Ecto neural progenitor cell (in vitro differentiated cells): ENCODE measurements at places on chromosomes 12 and 14.

DNA sequence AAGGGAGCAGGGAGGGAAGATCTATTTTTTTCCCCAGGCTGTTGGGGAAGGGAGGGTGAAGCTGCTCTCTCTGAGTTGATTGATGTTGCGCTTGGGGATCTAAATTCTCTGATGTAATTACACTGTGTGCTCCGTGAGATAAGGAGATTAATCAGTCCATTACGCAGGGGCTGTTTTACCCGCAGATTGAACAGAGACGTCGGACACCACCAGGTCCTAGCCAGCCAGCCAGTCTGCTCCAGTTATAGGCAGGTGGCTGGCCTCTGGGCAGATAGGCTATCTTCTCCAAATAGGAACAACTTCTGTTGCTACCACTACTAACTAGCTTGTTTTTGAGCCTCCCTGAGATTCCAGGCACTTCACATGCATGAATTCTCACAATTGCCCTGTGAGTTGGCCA is 91.1 kb downstream of the SRRM4 start:
- no peak for DNase-seq

GRCh38 chr12:18868717-18869116 is 130.8 kb downstream of the CAPZA3 start:
- no peak for DNase-seq

DNA sequence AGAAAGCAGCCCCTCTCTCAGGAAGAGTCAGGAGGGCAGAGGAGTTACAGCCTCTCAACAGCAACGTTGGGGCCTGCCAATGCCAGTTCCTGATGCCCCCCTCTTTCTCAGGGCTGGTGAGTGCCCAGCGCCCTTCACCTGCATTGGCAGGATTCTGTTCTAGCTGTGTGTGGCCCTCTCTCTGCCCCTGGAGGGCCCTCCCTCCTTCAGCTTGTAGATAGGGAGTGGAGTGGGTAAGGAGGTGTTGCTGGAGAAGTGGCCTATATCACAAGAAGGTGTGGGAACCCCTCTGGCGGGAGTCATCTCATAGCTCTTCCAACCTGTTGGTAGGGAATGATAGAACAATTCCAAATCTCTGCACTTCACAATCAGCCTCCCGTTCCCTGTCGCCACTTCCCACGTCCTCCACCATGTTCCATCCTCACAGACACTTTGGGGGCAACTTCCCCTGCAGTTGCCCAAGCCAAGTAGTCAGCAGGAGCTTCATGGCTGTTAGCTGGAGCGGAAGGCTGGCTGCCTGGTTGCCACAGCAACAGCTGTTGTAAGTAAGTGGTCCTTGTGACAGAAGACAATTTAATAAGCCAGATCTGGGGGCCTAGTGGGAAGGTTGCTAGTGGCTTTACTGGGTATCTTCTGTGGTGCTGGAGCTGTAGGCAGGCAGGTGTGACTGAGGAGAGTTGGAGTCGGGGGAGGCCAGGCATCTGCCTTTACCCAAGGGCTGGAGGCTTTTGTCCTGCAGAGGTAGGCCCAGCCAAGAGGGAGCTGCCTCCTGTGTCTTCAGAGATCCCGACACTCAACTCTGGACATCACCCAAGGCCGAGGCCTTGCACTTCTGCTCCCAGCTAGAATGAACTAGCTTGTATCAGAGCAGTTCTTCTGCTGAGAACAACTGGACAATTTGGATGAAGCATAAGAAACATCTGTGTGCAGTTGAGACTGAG is 38.4 kb downstream of the GALNT16 start:
- DNase-seq, result peak; percentile 61

DNA sequence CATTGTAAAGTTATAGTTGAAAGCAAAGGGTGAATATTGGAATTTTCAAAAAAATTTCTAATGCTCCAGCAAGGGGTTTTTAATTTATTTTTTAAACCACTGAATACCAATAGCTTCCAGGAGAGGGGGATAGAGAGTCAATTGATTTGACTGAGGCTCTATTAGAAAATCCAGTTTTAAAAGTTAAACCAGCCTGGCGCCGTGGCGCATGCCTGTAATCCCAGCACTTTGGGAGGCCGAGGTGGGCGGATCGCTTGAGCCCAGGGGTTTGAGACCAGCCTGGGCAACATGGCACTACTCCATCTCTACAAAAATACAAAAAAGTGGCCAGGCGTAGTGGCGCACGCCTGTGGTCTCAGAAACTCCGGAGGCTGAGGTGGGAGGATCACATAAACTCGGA is 150.1 kb downstream of the SLC38A4 start:
- DNase-seq, result no peak

DNA sequence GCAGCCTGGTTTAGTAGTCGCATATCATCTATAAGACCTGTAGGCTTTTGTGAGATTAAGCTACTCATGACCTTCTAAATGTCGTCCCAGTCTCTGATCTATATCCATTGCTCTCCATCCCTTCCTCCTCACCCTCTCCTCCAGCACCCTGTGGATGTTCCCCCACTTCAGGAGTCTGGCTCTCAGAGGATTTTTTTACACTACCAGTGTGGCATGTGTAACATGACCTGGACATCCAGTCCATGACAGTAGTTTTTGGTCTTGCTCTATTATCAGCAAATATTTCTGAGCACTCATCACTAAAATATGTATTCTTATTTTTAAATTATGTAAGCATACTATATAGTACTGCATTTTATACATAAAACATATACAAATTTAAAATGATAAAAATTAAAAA is 142.1 kb downstream of the DYRK2 start:
- DNase-seq, result no peak

- peak; percentile 12 for DNase-seq
Observed at GRCh38 chr14:105865266-105865903, 339.0 kb downstream of the TMEM121 start.

- DNase-seq, result no peak
Observed at GRCh38 chr12:89862511-89863445, 154.1 kb upstream of the ATP2B1 start.

DNA sequence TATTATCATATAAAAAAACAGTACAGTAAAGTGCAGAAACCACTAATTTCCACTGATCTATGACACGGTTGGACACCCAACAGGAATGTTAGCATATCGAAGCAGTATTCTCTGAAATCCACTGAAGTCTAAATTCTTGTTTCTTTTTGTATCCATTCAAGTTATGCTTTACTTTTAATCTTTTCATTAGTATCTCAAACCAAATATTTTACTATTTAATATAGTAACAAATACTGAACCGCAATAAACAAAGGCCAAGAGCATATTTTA is 41.1 kb downstream of the ATXN2 start:
- DNase-seq, result no peak

GRCh38 chr12:67039995-67040860 is 228.9 kb upstream of the CAND1 start:
- DNase-seq, result no peak

- no peak for DNase-seq
Observed at GRCh38 chr12:99130808-99131553, 485.9 kb downstream of the APAF1 start.

DNA sequence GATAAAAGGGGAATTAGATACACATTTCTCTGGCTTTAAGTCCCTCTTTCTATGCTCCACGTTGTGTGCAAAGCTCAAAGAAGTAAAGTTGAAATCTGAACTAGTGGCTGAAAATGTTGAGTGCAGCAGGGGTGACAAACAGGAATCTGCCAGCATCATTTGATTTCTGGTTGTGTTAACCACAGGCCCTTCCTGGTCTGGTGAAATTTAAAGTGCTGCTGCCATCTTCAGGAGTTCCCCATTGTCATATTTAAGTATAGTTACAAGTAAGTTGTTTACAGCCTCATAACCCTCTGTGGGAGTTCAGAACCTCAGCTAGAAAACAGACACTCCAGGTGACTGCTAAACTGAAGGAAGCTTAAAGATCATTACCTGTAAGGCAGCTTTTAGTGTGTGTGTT is 90.9 kb upstream of the CCDC196 start:
- no peak for DNase-seq

- DNase-seq, result no peak
Observed at GRCh38 chr14:23060536-23061260, 3.4 kb upstream of the CDH24 start.

DNA sequence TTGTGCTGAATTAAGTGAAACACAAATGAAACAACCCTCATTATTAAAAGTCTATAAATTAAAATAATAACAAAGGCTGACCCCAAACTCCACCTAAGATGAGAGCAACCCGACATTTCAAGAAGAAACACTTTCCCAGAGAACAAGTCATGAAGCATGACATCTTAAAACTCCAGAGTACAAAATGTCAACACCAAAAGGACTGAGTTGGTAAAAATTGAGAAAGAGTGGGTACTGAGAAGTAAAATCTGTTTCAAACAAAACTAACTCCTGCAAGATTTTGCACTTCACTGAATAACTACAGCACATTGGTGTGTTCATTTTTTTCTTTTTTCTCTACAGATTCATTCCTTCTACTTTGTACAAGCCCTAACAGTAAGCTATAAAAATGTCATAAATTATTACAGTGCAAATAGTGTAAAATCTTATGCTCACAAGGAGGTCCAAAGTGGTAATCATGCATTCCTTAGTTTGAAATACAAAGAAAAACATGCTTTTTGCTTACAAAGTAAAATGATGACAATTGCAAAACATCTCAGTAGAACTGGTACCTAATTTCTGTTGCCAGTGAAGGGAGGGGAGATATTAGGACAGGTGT is 31.8 kb downstream of the SLC35F4 start:
- no peak for DNase-seq

GRCh38 chr14:51072976-51073375 is 21.9 kb downstream of the TRIM9 start:
- DNase-seq, result no peak

DNA sequence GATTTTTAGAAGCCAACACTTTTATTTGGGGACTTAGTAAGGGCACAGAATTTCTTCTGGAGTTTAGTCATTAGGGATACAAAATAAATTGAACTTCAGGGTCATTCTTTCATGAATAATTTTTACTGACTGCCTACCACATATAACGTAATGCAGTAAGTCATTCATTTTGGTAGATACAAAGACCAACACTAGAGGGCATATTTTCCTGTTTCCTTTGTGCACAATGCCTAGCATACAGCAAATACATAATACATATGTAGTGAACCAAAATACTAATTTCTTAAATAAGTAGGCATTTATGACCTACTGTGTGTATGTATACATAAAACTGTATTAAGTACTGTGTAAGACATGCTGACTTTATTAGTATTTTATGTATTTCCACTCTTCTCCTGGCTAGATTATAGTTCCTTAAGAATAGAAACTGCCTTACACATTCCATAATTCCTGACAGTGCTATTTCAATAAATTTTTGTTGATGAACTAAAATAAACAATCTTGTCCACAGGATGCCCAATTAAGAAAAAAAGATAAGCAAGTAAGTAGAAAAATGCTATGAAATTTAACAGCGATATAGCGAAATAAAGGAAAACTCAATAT is 47.9 kb downstream of the PPP1R12A start:
- DNase-seq, result no peak

- DNase-seq, result no peak
Observed at GRCh38 chr12:54616933-54617680, 17.6 kb downstream of the LACRT start.

GRCh38 chr12:22340143-22340542 is 5.6 kb upstream of the ST8SIA1 start:
- no peak for DNase-seq

DNA sequence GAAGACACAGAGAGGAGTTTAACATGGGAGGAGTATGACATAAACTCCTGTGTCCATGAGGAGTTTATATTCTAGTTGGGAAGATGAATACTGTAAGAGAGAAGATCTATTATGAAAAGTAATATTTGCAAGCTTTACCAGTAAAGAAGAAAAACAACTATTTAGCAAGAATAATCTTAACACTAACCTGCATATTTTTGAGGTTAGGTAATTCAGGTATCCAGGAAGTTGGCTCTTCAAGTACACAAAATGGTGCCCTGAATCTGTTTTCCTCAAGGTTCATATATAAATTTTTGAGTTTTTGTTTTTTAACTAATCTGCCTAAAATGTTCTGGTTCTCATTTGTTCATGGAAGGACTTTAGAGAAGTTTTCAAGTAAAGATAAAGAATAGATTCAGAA is 33.9 kb upstream of the KCNMB4 start:
- DNase-seq, result no peak

DNA sequence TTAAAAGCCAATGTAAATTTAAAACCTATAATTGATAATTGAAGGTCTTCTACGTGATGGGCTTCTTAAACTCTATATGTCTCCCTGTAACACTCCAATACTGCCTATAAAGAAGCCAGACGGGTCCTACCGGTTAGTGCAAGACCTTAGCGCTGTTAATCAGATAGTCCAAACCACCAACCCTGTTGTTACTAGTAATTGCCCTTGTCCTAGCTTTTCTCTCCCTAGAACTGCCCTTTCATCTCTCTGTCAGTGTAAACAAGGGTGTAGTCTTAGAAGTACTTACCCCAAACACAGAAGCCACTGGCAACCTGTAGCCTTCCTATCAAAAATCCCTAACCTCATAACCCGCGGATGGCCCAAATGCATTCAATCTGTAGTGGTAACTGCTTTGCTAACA is 243.0 kb upstream of the DIO3 start:
- no peak for DNase-seq

- DNase-seq, result no peak
Observed at GRCh38 chr12:3032770-3033538, 44.2 kb upstream of the TSPAN9 start.

GRCh38 chr12:2301531-2302461 is 249.0 kb downstream of the CACNA1C start:
- DNase-seq, result no peak

DNA sequence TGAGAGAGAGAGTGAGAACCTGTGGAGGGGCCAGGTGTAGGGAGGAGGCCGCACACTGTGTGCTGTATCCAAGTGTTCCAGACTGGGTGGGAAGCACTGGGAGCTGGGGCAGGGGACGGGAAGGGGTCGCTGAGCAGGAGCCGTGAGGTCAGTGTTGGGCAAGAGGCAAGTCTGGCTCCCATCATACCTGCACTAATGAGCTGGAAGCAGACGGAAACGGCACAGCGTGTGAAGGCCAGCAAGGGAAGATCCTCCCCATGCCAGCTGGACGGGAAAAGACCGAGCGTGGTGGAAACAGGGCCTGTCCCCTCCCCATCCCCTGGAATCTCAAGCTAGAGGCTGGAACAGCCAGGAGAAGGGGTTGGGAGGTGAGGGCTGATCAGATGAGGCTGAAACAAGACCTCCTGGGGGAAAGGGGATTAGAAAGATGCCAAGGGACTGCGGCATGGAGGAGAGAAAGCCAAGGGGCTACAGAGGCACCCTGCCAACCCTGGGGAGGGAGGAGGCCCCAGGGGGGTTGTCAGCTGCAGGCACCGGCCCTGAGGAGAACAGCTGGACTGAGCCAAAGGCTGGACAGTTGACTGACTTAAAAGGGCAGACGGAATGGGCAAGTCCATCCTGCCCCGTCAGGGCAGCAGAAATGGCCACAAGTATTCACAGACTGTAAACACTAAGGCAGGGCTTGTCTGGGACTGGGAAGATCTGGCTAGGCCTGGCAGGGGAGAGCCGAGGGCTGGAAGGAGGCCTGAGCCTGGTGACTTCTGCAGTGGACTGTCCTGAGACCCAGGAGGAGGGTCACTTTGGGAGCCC is 19.0 kb upstream of the LTBP2 start:
- DNase-seq, result no peak
